ENCODE measurements at places on chromosomes 16 and 17. TPM values are rescaled to one million over a fixed set of nuclear protein-coding genes. Genes with fewer than 3 reads are reported as not detected.

The SLC5A10 gene
- polyA plus RNA-seq = 0.05 TPM

The AHSP gene
- polyA plus RNA-seq = not detected

The NPIPA7 gene
- polyA plus RNA-seq = 10.5 TPM

The ALDH3A1 gene
- polyA plus RNA-seq = 0.10 TPM

The MYO15B gene
- 14.8 TPM for polyA plus RNA-seq

The C16orf82 gene
- not detected for polyA plus RNA-seq

The SLC38A8 gene
- 1.0 TPM for polyA plus RNA-seq

The RFNG gene
- 36.0 TPM for polyA plus RNA-seq

The CHST6 gene
- not detected for polyA plus RNA-seq

The KRT24 gene
- polyA plus RNA-seq = not detected

The SULT1A2 gene
- polyA plus RNA-seq = 29.4 TPM

The CHST5 gene
- not detected for polyA plus RNA-seq

The FNDC8 gene
- not detected for polyA plus RNA-seq

The TPPP3 gene
- polyA plus RNA-seq = 0.35 TPM

The BICDL2 gene
- 0.33 TPM for polyA plus RNA-seq

The AGRP gene
- polyA plus RNA-seq = 0.50 TPM

The PTX4 gene
- not detected for polyA plus RNA-seq

The PHLPP2 gene
- 1.2 TPM for polyA plus RNA-seq

The NSF gene
- 7.5 TPM for polyA plus RNA-seq

The VAT1L gene
- 0.32 TPM for polyA plus RNA-seq

- no peak for DNase-seq
These were observed 33.5 kb upstream of the EMP2 start for GRCh38 chr16:10613785-10614485.

- no peak for DNase-seq
These were observed 6.4 kb downstream of the ATP1B2 start for GRCh38 chr17:7656958-7657609.

DNA sequence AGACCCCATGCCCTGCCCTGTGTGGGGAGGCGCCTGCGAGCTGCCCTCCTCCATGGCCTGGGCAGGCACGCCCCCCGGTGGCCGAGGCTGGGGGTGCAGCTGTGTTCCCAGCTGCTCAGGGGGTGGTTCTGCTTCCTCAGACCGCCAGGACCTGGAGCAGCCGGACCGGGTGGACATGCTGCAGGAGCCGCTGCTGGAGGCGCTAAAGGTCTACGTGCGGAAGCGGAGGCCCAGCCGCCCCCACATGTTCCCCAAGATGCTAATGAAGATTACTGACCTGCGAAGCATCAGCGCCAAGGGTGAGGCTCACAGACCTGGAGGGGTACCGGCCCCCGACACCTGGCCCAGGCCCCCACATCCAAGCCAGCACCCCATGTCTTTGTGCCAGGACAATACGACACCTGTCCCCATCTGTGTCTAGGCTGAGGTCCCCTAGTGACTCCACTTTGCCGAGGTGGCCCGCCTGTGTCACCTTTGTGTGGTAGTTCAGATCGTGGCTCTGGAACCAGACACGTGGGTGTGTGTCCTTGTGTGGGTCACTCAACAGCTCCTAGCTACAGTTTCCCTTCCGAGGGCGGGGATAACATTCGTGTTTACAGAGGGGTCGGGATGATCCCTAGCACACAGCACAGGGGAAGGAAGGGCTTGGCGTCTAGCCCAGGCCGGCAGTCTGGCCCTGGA is 9.3 kb downstream of the GJD3 start:
- peak; percentile 85 for DNase-seq

- no peak for DNase-seq
These were observed 126.8 kb upstream of the PSMD7 start for GRCh38 chr16:74169687-74170376.

DNA sequence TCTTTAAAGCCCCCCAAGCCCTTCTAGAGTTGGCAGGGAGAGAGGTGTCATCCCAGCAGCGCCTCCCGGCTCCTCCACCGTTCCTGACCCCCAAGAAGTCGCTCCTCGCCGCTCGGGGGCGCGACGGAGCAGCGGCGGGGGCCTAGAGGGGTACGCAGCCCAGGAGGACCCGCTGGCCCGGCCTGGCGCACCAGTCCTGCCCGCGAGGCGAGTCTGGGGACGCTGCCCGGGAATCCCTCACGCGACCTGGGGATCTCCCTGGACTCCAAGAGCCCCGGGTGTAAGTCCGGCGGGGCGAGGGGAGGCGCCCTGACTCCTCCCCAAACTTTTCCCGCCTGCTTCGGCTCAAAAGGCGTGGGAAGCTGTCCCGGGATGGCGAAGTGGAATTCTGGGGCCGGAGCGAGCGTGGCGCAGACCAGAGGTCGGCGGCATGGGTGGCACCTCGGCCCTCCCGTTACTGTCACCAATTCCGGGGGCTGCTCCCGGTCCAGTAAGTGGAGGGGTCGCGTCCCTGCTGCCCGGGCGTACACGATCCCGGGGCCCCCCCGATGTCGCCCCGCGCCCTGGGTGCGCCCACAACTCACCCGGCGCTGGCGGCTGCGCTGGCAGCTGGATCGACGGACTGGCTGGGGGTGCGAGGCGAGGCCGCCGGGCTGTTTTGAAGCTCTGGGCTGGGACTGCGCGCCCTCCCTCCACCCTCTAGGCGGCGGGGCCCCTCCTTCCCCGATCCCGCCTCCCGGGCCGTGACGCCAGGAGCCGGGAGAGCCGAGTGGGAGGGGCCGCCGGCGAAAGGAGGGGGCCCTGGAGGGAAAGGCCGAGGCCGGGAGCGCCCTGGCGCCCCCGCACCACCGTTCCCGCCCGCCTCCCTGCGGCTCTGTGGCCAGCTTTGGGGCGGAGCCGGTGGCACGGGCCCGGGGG is at the start of gene EMP2:
EMP2 (minus strand) TSS at position 634 of the 918 bp plus-strand sequence. CDS start 32,981 bp downstream, outside the sequence.
- DNase-seq = peak; percentile 61

DNA sequence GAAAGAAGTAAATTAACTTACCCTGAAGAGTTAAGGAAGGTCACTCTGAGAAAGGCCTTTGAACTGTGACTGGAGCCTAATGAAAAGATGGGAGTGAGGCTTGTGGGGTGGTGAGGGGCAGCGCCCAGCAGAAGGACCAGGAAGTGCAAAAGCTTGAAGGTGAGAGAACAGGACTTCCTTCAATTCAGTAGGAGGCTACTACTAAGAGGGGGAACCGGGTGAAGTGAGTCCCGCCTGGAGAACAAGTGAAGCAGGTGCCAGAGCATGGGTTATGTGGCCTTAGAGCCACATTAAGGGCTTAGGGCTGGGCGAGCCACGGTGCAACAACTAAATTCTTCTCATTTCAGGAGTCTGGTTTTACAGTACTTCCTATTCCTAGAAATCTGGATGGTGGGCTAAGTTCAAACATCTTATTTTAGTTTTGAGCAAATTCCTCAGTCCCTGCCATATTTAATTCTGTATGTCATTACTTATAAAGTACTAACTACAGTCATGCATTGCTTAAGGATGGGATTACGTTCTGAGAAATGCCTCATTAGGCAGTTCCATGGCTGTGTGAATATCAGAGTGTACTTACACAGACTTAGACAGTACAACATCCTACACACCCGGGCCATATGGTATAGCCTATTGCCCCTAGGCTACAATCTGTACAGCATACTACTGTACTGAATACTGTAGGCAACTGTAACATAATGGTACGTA is 5.1 kb downstream of the CFAP20 start:
- DNase-seq = no peak

DNA sequence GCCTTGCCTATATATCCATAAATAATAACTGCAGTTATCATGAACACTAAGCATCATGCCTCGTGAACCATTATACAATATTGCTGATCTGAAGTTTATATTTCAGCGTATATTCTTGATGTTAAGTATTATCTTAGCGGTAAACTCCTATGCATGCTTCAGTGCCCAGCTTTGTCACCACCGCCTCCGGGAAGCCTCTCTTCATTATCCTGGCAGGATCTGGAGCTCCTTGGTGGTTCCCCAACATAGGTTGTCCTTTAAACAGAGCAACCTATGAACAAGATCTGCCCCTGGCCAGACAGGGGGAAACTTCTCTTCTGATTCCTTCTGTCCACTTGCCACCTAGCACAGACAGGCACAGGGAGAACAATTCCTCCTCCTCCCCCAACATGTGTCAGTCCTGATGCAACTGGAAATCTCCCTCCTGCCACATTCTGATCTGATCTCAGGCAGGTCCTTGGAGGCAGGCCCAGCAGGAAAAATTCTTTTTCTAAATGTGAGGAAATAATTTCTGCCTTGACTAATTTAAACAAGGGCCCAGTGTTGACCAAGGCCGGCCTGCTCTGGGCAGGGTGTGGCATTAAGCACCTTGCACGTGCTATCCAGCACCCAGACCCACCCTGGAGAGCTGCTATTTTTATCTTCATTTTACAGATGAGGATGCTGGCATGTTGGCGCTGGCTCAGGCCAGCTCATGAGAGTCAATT is 22.4 kb downstream of the SPNS2 start:
- DNase-seq = no peak

DNA sequence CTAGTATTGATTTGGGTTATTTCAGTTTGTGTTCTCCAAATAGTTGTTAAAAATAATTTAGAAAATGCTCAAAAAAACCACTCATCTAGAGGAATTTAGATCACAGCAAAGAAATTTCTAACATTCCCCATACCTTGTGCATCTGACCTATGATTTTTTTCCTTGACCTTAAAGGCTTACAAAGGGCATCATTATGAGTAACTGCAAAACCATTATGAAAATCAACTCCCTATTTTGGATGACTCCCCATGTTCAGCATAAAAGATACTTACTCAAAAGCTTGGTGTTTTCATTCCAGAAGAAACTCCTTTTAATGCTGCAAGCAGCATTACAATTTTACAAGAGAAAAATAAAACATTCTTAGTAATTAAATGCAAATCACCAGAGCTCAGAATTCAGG is 83.2 kb downstream of the GRIN2A start:
- DNase-seq = no peak

DNA sequence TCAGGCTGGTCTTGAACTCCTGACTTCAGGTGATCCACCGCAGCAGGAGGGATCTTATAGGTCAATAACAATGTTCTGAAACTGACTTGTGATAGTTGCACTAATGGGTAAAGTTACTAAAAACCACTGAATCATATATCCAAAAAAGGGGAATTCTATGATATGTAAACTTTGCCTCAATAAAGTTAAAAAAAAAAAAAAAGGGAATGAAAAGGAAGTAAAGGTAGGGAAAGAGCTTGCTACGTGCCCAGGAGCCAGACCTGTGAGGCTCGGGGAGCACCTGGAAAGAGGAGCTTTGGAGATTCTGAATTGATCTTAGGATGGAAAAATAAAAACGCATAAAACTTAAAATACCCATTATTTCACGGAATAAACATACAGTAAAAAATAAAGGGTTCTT is 20.8 kb upstream of the TRAP1 start:
- DNase-seq = no peak

- DNase-seq = no peak
These were observed 7.5 kb upstream of the SLC35B1 start for GRCh38 chr17:49715216-49715615.

DNA sequence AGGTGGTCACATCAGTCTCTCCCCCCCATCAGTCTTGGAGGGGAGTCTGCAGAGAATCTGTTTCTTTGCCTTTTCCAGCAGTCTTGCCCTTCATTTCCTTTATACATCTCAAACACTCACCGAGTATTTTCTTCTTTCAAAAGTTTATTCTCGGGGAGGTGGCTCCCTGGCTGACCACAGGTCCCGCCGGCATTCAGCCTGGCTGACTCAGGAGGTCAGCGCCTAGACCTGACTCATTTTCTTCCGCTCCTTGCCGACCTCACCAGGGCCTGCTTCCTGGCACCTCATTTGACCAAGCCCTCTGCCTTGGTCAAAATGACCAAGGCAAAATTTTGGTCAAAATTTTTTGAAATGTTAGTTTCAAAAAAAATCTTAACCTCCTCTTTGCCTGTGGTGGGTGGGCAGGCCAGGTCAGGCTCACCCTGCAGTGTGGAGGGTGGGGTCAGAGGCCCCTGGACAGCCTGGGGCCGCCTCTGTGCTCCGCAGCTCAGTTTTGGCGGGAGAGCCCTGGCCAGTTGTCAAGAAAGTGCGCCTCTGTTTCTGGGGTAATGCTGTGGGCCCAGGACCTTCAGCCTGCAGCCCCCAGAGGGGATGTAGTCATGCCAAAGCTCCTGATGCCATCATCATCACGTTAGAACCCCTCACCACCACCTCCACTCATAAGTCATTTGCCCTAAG is 165.6 kb downstream of the SPECC1 start:
- no peak for DNase-seq

DNA sequence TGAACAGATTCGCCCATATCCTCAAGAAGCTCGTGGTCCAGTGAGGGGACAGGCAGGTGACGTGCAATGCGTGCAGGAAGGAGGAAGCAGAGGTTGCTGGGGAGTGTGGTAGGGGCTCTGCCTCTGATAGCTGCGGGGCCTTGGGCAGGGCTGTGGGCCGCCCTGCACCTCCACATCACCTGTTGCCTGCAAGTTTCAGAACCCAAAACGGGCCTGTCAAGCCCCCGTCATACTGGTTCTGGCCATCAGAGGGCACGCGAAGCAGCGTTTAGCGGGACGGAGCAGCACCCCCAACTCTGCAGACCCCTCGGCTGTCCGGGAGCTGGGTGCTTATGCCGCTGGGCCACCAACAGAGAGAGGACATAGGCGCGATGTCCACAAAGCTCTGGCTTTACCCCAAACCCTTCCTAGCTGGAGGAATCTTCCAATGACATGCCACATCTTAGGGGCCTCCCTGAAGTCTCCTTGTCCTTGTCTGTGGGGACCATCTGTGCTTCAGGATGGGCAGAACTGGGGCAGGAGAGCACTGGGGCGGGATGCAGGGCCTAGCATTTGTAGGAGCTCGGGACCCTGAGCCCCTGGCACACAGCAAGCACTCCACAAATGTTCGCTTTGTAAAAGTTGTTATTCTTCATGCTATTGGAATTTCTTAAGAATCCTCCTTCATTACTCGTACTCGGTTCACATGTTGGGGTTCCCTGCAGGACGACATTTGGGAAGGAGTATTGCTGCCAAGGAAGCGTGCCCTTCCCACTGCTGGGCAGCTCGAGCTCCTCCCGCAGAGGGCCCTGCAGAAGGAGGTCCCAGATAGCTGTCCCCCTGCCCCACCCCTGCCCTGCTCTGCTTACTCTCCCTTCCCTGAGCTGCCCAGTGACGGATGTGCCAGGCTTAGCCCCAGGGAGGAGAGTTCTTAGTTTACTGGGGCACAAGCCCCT is 64.3 kb downstream of the CNGB1 start:
- no peak for DNase-seq

GRCh38 chr17:42682722-42683403 is 532 bp downstream of the CNTNAP1 start:
- DNase-seq = no peak

- no peak for DNase-seq
These were observed 491.0 kb upstream of the CDH5 start for GRCh38 chr16:65875381-65876055.

DNA sequence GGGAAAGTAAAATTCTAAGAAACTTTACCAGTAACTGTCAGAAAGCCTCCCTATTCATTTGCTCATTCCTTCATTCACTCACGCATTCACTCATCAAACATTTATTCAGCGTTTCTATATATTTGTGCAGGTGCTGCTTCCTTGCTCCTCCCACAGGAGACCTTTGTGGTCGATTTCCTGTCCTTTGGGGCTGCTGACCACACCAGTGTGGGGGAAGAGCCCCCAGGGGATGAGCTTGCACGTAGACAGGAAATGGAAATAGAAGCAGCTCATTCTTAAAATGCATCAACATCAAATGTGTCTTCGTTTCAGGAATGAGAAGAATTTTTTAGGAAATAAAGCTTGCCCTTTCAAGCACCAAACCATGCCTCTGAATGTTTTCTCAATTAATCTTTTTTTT is 9.6 kb downstream of the PIK3R6 start:
- no peak for DNase-seq

GRCh38 chr17:33750943-33751701 is 458.0 kb upstream of the ASIC2 start:
- DNase-seq = peak; percentile 77

GRCh38 chr17:3974138-3974687 is 10.0 kb upstream of the ATP2A3 start:
- DNase-seq = no peak

GRCh38 chr17:43405861-43406260 is 7.1 kb downstream of the ARL4D start:
- DNase-seq = no peak
